ENCODE measurements at places on chromosomes 1 and 21.

DNA sequence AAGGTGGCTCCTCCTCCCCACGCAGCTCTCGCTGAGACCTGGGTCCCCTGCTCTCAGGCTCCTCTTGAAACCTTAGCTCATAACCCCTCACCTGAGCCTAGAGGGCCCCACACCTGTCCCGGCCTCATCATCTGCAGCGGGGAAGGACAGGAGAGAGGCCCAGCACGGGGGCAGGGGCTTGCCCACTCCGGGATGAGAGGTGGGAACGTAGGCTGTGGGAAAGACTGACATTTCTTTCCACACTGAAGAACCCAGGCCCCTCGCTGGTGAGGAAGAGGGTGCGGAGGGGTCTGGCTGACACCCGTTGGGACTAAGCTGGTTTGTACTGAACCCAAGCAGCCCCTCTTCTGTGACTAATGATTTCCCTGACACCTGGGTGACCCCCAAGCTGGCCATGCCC is 14.0 kb upstream of the NES start:
- no peak for DNase-seq

DNA sequence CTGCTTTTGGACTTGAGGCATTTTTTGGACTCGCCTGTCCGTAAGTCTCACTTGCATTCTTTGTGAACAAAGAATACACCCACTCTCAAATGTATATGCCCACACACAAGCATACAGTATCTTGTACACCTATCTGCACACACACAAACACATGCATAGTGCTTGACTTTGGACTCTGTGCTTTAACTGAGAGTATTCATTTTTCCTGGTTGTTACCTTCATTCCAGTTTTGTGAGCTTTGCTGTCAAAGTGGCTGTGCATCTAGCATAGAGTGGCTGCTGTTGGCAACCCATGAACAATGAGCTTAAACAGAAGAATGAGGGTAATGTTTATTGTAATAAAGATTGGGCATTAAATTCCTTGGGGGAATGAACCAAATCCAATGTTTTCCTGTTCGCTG is 199.0 kb downstream of the PDE4B start:
- no peak for DNase-seq

- no peak for DNase-seq
These were observed 4.0 kb downstream of the ERG start for GRCh38 chr21:38494251-38494642.

- no peak for DNase-seq
These were observed 10.6 kb downstream of the ACTL8 start for GRCh38 chr1:17765444-17766411.

GRCh38 chr1:109484519-109484975 is 842 bp downstream of the ATXN7L2 start:
- no peak for DNase-seq
